ENCODE measurements at places on chromosomes 3 and 15.

DNA sequence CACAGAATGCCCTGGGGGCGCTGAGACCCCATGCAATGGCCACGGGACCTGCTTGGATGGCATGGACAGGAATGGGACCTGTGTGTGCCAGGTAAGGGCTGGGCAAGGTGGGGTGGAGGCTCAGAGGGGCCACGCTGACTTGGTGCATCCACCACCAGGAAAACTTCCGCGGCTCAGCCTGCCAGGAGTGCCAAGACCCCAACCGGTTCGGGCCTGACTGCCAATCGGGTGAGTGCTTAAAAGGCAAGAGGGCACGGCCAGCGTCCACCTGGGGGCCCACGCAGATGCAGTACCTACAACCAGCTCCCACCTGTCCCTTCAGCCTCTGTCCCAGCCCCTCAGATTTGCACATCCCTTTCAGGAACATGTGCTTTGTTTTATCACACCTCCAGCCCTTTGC is 6.9 kb downstream of the STAB1 start:
- DNase-seq = no peak

- no peak for DNase-seq
Observed at GRCh38 chr3:29144807-29145206, 136.1 kb upstream of the RBMS3 start.

DNA sequence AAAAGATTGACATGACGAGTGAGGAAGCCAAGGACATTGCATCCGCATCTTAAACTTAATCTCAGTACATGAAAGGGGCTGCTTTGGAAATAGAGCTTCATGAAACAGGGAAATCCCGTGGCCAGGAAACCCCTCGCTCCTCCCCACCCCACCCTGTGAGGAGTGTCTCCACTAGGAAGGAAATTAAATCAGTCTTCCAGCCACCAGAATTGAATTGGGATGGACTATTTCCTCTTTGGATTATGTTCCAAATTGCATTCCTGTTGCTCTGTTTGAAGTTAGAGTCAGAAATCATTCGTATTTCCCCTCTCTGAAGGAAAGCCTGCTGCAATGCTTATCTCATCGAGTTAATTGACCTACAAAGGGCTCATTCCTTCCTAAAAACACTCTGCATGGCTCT is 35.8 kb downstream of the CLDN11 start:
- DNase-seq = no peak

- DNase-seq = peak; percentile 44
Observed at GRCh38 chr3:33144433-33144832, 30.6 kb downstream of the CRTAP start.

DNA sequence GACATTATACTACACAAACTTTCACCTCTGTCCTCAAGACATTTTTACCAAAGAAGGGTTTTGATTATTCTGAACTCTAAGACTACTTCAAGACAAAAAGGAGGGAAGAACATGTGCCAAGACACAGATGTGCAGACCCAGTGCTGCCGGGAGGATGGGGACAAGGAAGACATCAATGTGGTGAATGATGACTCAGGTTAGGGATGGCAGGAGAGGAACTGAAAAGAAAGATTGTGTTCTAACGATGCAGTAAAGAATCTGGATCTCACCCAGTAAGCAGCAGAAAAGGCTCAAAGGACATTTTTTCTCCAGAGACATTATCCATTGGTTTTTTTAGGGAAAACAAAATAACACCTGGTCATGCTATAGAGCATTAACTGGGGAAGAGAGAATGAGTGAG is 449.9 kb upstream of the NR2F2 start:
- no peak for DNase-seq

DNA sequence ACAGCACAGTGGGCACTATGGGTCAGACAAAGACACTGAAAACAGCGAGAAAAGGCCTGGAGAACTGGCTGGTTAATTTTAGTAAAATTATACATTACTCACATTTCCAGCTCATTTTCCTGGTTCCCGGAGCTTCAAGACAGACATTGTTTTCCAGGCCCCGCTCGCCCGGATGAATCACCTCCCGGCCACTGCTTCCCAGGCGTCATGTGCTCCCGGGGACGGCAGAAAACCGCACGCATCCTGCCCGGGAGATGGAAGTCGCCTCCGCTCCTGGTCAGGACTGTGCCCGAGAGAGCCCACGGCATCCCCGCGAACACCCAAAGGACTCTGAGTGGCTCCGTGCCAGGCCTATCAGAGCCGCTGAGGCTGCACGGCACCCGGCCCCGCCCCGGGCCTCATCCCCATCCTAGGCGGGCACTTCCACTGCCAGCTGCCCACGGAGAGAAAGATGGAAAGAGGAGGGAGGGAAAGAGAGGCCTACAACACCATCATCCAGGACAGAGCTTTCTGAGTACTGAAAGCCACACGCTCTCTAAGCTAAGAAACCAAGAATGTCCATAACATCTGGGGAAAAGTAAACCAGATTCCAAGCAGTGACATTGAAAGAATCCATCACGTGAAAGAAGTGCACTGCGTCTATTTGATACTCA is 75.1 kb downstream of the VGLL4 start:
- no peak for DNase-seq

- no peak for DNase-seq
Observed at GRCh38 chr15:60568301-60568742, 89.4 kb upstream of the ICE2 start.

GRCh38 chr3:55579496-55579895 is 92.4 kb upstream of the WNT5A start:
- no peak for DNase-seq

GRCh38 chr3:58581328-58582091 is 4.3 kb upstream of the FAM107A start:
- DNase-seq = no peak

DNA sequence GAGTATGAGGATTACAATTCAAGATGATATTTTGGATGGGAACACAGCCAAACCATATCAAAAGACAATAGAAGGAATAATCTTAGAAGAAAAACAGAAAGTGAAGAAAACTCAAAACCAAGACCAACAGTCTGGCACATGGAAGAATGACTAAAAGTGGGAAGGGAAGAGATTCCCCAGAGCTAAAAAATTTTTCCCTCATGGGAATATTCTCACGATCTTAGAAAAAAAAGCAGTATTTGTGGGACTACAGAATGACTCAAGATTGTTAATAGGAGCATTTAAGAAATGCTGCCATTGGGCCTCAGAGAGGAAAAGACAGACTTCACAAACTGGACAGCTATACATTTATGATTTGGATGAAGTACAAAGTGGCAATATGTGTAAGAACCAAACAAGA is 18.3 kb downstream of the OSTN start:
- DNase-seq = no peak

DNA sequence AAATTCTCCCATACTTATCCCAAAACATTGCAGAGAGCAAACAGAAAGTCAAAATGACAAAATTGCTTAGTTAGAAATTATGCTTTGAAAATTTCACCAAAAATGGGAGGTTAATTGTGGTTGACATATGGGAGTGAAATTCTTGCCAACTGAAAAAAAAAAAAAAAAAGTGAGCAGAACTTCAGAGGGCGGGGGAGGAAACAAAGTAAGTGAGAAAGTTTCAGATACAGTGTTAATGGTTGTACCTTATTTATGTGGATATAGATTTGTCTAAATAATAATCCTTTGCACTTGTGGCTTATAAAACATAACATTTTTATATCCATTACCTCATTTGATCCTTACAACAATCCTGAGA is 91.5 kb upstream of the RAP2B start:
- DNase-seq = no peak

DNA sequence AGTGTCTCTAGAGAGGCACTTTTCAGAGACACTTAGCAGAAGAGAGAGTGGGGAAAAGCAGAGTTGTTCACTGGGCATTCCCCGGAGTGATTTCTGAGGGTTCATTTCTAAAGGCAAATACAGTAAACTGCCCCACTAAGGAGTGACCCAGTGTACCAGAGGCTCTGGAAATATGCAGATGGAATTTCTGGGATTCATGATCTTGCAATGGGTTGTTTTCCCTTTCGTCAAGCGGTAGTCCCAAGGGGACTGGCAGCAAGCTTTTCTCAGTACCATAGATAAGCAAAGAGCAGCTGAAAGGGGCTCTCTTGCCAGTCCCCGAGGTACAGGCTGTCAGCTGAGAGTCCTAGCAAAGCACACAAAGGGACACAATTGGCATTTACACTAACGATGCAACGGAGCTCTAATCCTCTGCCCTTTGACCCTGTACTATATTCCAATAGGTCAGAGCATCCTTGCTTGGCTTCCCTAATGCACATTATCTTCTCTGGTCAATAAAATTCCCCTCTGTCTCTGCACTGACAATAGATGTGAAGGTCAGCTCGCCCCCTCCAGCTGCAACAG is 155.6 kb downstream of the SEMA6D start:
- DNase-seq = no peak

DNA sequence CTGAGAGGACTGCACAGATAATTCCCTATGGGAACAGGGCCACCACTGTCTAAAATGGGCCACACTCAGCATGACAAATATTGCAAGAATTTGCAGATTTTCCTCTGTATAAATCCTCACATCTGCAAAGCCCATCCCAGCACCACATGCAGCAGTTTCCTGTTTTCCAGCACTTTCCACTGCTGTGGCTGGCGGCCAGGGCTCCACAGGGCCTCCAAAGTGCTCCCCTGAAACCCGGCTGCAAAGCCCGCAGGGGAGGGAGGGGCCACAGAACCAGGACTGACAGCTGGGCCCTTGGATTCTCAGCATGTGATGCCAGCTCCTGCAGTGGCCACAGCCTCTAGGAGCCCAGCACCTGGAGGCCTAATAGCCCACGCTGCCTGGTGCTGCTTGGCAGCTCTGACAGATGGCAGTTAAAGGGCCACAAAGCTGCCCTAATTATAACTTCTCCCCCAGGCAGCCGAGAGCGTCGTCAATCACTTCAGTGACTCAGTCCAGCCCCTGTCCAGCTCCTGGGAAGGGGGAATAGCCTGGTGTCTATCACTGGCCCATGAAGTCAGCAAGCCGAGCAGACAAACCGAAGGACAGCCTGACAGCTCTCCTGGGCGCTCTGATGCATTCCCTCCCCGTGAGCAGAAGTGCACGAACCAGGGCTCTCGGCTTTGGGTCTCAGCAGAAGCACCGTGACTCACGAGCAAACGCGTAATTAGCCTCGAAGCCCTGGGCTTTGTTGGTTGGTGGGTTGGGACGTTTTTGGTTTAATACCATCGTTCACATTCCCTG is 4.7 kb downstream of the LRRC15 start:
- no peak for DNase-seq

DNA sequence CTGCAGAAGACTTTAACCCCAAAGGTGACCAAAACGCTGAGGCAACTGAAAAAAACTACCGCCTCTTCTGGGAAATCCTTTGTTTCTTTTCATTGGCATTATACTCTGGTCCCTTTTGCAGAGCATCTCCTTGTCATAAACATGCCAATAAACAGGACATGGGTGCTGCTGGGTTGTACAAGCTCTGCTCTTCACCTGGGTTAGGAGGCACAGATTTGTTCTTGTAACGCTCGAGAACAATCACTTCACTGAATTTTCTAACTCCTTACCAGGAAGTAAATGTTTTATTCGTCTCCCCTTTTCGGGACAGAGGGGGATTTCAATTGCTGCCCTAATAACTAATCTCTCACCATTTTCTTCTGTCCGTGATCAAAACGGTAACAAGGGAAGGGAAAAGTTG is 1.3 kb downstream of the PLCH1 start:
- no peak for DNase-seq

GRCh38 chr3:49534581-49535441 is 19.5 kb upstream of the BSN start:
- DNase-seq = no peak

GRCh38 chr15:54941417-54941816 is 255.3 kb downstream of the RSL24D1 start:
- no peak for DNase-seq

- no peak for DNase-seq
Observed at GRCh38 chr3:167941234-167941995, 154.3 kb downstream of the GOLIM4 start.

GRCh38 chr3:144546539-144546938 is 574.9 kb downstream of the DIPK2A start:
- no peak for DNase-seq

Data from stimulated activated CD4-positive, alpha-beta T cell treated with anti-CD3 and anti-CD28 coated beads, Interleukin-2, amount 100 ng/mL, for 24 hours (primary cell).